ENCODE measurements at places on chromosomes 3 and 15.

- DNase-seq = no peak
Measured at GRCh38 chr3:11774296-11774877, 72.3 kb downstream of the TAMM41 start.

DNA sequence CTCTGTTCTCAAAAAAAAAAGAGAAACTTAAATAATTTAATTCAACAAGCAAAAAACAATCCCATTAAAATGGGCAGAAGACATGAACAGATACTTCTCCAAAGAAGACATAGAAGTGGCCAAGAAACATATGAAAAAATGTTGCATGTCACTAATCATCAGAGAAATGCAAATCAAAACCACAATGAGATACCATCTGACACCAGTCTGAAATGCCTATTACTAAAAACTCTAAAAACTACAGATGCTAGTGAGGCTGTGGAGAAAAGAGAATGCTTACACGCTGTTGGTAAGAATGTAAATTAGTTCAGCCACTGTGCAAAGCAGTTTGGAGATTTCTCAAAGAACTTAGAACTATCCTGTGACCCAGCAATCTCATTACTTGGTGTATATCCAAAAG is 382.9 kb downstream of the OTOL1 start:
- no peak for DNase-seq

DNA sequence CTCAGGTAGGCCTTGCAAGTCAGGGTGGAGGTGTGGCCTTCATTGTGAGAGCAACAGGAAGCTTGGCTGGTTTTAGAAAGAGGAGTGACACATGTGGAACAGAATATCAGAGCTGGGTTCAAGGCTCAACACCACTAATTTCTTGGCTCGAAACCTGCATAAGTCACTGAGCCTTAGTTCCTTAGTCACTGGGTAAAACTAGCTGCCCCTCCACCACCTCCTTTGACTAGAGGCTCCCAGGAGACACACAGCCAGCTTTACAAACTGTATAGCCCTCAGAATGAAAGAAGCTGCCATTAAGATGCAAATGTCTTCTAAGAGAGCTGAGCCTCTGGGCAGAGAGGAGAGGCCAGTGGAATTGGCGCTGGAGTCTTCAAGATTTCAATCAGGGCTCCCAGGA is 67.7 kb downstream of the CERS3 start:
- no peak for DNase-seq

GRCh38 chr3:100136921-100137320 is 22.6 kb upstream of the FILIP1L start:
- DNase-seq = no peak

DNA sequence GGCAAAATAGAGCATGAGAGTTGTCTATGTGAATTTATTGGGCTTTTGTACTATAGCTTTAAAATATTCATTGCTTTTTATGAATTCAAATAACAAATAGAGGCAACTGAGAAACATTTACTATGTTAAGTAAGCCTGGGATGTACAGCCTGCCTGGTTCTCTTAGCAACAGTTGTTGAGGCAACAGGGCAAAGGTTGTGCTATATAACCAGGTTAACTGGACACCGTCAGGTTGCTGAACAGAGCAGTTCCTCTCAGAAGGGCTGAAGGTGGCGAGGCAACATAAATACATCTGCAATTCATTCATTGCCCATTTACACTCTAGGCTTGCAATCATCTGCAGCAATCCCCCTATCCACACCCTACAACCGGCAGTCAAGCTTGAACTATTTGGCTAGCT is 78.2 kb downstream of the GTF2E1 start:
- DNase-seq = no peak

- DNase-seq = no peak
Measured at GRCh38 chr3:188962253-188963247, 209.2 kb upstream of the TPRG1 start.

DNA sequence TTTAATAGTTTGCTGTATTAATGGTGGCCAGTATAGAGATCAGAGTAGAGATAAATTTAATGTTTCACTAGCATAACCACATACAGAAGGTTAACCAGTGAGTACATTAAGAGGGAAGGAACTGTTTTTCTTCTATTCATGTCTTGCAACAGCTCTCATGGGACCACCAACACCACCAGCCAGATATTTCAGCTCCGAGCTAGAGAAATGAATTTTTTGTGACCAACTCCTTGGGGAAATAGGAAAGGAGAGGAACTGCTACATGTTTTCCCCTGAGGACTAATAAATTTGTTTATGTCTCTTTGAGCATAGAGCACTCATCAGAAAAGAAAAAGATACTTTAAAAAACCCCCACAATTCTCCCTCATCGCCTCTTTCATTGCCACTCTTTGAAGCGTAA is 247.5 kb downstream of the MBNL1 start:
- no peak for DNase-seq

DNA sequence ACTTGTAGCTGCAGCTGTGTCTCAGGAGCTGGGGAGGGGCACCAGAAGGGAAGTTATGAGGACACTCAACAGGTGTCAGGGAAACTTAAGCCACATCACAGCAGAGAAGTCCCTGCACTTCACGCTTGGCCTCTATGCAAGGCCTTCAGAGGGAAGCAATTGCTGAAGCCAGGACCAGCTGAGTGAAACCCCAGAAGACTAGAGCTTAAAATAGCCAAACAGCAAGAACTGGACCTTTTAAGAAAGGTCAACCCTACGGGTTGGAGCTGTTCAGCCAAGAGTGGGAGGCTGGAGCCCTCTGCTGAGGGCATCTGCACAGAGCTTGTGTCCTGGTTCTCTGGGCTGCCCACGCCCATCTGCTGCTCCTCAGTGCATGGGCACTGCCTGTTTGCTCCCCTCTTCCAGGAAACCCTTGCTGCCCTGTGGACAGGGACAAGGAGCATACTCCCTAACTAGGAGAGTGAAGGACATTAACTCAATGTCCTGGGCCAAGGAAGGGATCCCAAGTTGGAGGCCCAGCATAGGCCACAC is 3.9 kb upstream of the GRAMD2A start:
- DNase-seq = no peak

- no peak for DNase-seq
Measured at GRCh38 chr3:188339410-188340295, 185.7 kb downstream of the LPP start.

GRCh38 chr3:34070831-34071585 is 272.6 kb downstream of the PDCD6IP start:
- no peak for DNase-seq

DNA sequence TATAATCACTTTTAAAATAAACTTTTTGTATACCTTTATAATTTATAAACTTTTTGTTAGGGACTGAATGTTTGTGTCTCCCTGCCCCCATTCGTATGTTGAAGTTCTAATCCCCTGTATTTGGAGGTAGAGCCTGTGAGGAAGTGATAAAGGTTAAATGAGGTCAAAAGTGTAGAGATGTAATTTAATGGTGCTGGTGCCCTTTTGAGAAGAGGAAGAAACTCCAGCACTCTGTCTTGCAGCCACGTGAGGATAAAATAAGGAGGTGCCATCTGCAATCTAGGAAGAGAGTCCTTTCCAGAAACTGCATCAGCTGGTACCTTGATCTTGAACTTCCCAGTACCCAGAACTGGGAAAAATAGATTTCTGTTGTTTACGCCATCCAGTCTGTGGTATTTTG is 106.1 kb upstream of the RGMA start:
- DNase-seq = no peak

- no peak for DNase-seq
Measured at GRCh38 chr3:109984976-109985375, 647.6 kb upstream of the DPPA4 start.

- DNase-seq = no peak
Measured at GRCh38 chr15:46676233-46677206, 1040.8 kb upstream of the SEMA6D start.

- no peak for DNase-seq
Measured at GRCh38 chr15:63889831-63890230, 56.1 kb upstream of the HERC1 start.

DNA sequence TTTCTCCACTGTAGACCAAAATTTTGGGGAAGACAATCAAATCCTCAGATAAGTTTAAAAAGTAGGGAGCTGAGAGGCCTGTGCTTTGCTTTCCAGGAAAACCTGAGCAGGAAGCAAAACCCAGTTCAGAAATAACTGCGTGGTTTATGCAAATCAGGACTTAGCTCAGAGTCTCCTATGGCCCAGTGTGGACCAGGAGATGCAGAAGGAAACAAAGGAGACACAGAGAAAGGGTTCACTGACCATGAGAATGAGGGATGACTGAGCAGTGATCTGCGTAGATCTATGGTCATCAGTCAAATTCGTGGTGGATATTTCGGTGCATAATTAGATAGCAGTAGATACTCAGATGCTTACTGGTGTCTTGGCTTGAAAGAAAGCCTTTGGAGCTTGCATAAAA is 196.6 kb downstream of the TPRG1 start:
- no peak for DNase-seq

- DNase-seq = no peak
Measured at GRCh38 chr3:122609798-122610559, 32.5 kb downstream of the PARP15 start.

DNA sequence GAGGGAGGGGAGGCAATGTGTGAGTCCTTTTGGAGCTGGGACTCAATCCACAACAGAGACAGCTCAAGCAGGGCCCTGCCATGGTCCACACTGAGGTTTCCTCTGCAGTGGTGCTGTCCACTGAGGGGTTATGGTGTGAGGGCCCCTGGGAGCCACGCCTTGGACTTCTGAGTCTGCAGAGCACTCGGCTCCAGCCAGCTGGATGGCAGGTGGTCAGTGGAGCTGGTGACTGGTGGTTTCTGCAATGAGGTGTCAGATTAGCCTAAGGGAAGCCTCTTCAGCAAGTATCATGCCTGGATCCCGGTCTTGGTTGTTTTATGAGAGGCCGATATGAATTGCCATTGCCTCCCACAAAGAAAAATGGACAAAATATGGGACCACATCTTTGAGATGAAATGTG is 21.7 kb downstream of the LSM3 start:
- no peak for DNase-seq

GRCh38 chr3:51708216-51708845 is 1.5 kb downstream of the GRM2 start:
- no peak for DNase-seq

DNA sequence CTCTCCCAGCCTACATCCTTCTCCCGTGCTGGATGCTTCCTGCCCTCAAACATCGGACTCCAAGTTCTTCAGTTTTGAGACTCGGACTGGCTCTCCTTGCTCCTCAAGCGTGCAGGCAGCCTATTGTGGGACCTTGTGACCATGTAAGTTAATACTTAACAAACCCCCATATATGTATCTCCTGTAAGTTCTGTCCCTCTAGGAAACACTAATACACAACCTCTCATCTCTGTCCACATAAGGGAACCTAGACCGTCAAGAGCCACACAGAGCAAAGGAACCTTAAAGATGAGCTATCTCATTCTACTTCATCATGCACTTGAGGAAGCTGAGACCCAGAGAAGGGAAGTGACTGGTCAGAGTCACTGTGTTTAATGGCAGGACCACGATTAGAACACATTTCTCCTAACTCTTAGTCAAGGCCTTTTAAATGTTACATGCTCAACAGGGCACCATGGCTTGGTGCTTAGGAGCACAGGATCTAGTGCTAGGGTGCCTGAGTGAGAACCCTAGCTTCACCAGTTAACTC is 50.3 kb downstream of the NPTN start:
- no peak for DNase-seq

- no peak for DNase-seq
Measured at GRCh38 chr3:143001034-143001368, 369 bp upstream of the U2SURP start.

- DNase-seq = peak; percentile 44
Measured at GRCh38 chr3:129627350-129628168, 21.1 kb upstream of the PLXND1 start.

- no peak for DNase-seq
Measured at GRCh38 chr15:76056931-76057330, 2.9 kb upstream of the TMEM266 start.

DNA sequence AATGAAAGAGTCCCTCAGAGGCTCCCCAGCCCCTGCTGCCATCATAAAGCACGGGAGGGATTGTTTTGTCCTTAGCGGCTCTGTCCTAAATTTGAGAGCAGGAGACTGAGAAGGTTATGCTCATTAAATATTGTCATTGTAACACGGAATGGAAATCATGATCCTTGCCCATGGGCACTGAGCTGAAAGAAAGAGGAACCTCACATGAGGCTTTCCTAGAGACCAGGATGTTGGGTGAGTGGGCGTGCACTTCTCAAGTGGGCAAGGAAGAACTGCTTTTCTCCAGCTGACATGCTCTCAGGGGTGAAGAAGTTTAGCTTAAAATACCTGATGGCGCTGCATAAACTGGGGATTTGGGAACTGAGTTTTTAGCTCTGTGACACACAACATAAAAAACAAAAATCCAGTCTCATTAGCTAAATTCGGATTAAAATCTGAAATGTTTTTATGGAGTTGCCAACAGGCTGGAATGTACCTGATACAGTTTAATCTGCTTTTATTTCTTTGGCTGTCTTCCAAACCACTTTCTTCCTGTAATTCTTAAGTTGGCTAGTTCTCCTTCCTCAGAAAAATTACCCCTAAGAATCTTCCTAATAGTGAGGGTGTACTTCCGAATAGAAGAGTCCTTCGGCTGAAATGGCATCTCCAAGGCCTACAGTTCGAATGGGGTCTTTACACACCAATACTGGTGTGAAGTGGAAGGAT is 31.7 kb downstream of the ADPGK start:
- no peak for DNase-seq

- DNase-seq = no peak
Measured at GRCh38 chr3:166575161-166575560, 737.9 kb upstream of the BCHE start.

DNA sequence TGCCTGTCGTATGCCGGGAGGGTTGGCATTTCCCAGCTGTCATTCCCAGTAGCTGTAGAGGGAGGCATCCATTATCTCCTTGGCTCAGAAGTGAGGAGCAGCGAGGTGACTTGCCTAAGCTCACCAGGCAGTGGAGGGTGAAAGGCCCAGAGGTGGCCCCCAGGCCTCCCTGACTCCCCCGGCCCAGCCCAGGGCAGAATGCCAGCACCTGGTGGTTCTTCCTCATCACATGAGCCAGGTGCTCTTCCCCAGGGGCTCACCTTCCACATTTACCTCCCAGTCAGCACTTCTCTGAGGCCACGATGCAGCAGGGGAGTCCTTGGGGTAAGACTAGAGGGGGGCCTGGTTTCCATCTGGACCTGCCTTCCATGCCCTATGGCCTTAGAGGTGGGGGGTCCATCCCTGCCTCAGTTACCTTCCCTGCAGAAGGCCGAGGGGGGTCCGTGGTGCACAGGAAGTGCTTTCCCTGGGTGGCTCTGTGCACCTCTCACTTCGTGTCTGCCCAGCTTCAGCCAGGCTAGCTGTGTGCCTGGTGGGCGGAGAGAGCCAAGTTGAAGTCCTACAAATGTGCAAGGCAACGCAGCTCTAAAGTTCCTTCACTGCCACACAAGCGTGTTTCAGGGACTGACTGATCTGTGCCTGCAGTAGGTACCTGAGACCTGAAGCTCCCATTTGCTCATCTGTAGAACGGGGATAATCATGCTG is 70.3 kb upstream of the PLXNA1 start:
- no peak for DNase-seq
